ENCODE measurements at places on chromosomes 11 and 22.
A peak's percentile ranks its signal among the peaks of the same experiment; 100 is the strongest.

- no peak for DNase-seq
Observed at GRCh38 chr11:35088226-35088625, 50.7 kb upstream of the CD44 start.

- no peak for DNase-seq
Observed at GRCh38 chr22:26797910-26798309, 140.5 kb downstream of the MIAT start.

DNA sequence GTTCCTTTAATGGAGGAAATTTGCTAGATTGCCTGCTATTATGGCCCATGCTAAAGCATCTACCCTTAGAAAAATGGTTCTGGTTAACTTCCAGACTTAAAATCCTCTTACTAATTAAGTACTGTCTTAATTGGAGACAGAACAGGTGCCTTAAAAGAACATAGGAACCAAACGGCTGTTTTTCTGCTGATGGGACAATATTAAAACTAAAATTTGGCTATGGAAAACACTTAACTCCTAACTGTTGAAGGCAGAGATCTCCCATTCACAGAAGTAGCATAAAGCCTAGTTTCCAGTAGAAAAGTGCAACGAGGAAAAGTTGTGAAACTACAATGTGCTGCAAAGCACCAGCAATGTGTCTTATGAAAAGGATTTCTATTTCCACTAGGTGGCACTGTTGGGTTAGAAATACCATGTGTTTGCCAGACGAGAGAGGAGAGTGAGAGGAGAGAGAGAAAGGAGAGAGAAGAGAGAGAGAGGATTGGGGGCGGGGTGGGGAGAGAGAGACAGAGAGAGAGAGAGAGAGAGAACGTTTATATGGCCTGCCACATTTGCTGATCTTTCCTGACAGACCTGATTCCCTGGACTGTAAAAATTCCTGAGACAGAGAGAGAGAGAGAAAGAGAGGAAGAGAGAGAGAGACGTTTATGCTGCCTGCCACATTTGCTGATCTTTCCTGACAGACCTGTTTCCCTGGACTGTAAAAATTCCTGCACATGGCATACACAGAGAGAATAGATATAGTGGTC is 51.5 kb downstream of the FAM181B start:
- no peak for DNase-seq

GRCh38 chr11:73539506-73540084 is 58.3 kb downstream of the FAM168A start:
- no peak for DNase-seq

DNA sequence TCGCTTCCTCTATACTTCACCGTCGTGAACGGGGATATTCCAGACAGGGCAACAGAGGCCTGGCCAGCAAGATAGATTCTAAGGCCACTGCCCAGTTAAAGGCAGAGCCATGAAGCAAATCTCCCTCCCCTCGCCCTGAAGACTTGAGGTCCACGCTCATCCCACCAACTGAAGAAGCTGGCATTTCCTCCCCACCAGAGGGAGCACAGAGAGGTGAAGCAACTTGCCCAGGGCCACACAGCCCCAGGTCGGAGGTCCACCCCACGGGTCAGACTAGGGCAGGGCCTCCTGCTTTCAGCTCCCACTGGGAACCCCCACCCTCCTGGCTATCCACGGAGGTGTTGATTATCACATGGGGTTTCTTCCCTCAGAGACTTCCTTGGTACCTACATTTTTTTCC is 27.4 kb downstream of the MN1 start:
- no peak for DNase-seq

- no peak for DNase-seq
Observed at GRCh38 chr11:106329273-106330018, 252.0 kb downstream of the AASDHPPT start.

DNA sequence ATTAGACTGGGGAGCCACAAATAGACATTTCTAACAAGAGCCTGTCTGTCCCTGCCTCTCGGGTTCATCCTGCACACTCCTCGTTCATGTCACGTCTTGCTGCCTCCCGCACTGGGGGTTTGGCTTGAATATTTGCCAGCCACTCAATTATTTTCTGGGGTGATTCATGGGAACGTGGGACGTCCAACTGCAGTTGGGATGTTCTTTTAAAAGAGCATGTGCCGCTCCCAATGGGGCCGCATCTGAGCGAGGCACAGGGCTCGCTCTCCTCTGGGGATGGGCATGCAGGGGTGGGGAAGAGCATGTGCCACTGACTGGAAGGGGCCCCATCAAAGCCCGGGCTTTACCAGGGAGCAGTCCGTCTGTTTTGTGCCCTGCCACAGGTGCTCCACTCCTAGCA is 43.4 kb downstream of the PARVG start:
- no peak for DNase-seq

- DNase-seq: no peak
Observed at GRCh38 chr11:46026606-46027293, 94.5 kb downstream of the PHF21A start.

DNA sequence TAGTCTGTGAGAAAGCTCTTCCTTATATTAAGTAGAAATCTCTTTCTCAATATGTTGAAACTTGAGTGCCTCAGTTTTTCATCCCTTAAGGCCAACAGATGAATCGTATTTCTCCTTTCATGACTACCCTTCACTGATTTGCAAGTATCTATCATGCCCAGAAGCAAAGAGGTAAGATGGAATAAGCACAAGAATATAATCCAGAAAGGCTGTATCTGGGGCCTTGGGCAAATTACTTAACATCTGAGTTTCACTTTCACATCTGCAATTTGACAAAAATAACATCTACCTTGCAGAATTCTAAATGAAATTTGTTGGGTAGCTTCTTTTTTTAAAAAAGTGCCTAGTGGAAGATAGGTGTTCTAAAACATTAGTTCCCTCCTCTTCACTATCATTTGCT is 552.4 kb upstream of the ANO5 start:
- no peak for DNase-seq

DNA sequence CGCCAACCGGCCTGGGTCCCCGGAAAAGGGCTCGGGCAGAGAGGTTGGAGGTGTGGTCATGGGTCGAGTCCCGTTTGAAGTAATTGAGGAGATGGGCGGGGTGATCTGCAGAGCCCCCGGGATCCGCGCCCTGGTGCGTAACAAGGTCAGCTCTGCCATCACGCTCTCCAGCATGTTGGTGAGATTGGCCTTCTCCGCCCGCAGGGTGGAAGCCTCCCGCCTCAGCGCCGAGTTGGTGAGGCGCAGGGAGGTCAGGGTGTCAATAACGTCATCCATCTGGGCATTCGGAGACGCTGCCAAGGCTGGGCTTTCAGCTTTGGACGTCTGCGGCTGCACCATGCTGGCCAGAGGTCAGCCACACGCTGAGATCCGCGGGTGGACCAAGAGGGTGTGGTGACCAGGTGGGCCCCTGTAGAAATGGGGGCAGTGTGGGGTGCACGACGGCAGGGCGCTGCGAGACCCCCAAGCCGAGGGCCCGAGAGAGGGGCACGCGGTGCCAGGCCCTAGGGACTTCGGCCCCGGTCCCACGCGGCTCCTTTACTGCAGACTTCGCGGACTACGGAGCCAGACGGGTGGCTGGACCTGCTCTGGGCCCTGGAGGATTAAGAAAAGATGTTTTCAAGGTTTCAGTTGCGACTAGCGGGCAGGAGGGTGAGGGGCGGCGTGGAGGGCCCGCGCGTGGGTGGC is 672 bp downstream of the RTL6 start:
- DNase-seq: peak; percentile 39

DNA sequence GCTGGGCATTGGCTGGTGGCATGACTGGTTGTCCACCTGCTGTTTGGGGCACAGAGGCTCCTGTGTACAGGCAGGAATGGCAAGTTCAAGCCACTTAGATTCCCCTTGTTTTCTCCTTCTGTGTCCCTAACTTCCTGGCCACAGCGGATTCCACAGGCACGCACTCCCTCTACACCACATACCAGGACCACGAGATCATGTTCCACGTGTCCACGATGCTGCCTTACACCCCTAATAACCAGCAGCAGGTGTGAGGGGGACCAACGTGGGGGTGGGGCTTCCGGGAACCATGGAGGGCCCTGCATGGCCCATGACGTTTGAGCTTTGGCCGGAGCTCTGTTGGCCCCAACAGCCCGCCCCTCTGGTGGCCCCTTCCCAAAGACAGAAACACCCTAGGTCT is 7.8 kb downstream of the SIPA1 start:
- no peak for DNase-seq

DNA sequence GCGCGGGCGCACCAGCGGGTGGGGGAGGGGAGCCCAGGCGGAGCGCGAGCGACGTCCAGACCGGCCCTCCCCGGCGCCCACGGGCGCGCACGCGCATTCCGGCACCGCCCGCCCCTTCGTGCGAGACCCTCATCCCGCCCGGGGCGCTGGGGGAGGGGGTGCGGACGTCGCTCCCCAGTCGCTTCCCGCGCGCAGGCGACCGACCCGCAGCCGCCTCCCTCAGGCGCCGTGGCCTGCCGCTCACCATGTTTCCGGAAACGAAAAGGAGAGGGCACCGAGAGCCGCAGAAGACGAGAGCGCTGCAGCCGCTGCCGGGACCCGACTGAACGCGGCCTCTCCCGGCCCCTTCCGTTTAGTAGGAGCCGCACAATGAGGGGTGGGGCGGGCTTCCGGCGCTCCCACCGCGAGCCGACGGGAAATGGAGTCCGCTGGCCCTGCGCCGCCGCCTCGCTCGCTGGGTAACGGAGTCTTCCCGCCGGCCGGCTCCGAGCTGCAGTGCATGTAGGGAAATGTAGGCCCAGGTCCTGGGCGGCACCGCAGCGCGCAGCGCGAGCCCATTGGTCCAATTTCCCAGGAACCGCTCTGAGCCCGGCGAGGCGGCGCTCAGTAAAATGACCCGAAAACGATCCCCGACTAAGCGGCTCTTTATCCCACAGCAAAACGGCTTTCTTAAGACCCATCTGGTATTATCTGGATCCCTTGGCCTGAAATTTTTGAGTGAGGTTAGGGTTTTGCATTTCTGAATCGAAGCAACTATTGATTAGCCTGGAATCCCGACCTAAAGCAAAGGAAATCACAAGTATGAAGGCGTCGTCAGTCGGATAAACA is at the start of gene CFL1:
CFL1 (minus strand) TSS at position 328 of the 828 bp plus-strand sequence; CDS start at position 247, 81 bp downstream.
- DNase-seq: peak; percentile 82

GRCh38 chr11:95081412-95081811 is 8.2 kb upstream of the ENDOD1 start:
- DNase-seq: no peak

DNA sequence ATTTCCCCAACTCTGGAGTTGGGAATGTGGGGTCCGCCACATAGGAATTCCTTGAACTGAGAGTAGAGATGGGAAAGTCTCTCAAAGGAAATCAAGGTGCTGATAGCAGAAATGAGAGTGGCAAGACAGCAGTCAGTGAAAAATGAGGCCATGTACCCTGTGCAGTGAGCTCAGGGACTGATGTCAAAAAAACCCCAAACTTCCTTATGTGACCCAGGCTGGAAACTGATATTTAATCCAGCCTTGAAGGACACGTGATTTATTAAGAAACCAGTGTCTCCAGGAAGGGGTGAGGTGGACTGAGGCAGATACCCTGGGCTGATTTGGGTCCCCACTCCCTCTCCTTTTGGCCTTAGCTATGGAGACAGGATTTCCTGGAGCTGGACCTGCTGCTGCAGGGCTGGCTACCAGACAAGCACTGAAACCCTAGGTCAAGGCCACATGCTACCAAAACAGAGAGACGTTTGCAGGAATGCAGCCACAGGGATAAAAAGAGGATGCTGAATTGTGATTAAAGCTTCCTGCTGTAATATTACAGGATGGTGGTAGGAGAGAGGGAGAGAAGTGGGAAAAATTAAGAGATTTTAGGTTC is 25.3 kb upstream of the FCHSD2 start:
- no peak for DNase-seq

- DNase-seq: no peak
Observed at GRCh38 chr11:19460718-19461405, 220.1 kb upstream of the E2F8 start.

GRCh38 chr11:36558571-36559413 is 9.0 kb upstream of the RAG1 start:
- peak; percentile 5 for DNase-seq

GRCh38 chr11:95132956-95133355 is 43.3 kb downstream of the ENDOD1 start:
- DNase-seq: no peak

GRCh38 chr22:38028344-38029130 is 28.7 kb upstream of the PICK1 start:
- no peak for DNase-seq

- DNase-seq: no peak
Observed at GRCh38 chr11:60957188-60957587, 5.2 kb upstream of the SLC15A3 start.

DNA sequence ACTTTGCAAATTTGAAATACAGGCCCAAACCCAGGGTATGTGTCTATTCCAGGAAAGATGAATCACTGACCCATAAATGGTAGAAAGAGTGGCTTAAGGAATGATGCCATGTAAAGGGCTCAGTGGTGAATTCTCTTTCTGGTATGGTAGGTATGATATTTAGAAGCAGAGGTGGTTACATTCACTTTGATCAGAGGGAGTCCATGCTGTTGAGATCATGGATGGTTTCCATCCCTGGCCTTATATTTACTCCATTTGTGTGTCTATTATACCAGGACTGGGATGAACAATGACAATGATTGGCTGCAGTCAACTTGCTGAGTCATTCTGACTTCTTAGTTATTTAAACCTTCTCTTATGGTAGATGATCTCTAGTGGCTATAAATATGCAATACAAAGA is 419.8 kb upstream of the LRRC4C start:
- no peak for DNase-seq

DNA sequence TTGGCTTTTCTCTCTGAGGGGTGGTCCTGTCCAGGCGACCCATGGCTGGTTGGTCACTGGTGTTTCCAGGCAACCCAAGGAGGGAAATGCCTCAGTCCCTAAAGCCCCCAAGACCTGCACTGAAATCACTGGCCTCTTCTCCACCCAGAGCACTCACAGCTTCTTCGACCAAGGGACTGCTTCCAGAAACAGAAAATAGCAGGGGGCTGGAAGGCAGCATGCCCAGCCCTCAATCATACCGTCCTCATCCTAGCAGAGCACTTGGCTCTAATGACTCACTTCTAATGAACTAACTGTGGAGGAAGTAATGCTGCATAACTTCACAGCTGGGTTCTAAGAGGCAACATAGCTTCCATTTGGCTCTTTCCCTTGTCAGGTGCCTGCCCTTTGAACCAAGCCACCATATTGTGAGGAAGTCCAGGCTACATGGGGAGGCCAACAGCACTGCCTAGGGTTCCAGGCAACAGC is 27.6 kb downstream of the DKK3 start:
- no peak for DNase-seq

DNA sequence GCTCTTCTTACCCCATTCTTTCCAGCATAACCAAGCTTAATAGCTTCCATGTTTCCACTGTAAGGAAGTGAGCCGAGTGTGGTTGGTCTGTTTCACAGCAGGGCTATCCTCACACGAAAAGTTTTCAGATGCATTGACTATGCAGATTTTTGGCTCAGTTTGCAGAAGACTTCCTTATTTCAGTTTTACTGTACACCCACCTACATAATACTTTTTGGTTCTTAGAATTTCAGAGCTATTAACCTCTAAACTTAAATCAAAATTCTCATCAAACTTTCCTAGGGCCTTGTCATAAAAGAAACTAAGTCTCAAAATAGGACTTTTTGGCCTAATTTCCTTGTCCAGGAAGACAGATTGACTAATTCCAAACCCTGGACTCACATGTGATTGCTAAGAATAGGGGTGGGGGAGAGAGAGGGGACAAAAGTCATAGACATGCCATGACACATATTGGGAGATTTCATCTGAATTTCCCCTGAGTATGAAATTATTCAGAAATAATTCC is 7.3 kb upstream of the EHF start:
- peak; percentile 38 for DNase-seq

- no peak for DNase-seq
Observed at GRCh38 chr11:7245341-7245740, 6.4 kb upstream of the SYT9 start.

- no peak for DNase-seq
Observed at GRCh38 chr22:41181349-41182241, 23.5 kb upstream of the L3MBTL2 start.
